ENCODE measurements at places on chromosomes 2 and 18.

DNA sequence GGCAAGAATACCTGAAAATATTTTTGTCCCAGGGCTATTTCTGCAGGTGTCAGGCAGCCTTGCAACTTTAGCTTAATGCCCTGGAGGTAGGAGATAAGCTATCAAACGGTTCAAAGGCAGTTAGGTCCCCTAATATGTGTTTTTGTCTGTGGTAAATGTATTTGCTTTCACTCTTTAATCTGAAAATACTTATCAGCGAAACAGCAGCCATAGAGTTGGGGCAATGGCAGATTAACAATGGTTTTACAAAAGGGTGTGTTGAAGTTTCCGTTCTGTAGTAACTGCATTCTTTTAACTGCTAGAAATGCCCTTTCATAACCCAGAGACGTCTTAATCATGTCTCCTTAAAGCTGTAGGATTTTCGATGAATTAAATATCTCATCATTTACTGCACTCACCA lies 265.0 kb upstream of the TRIB2 start:
- DNase-seq: peak; percentile 25

- DNase-seq: no peak
These were observed 591.2 kb downstream of the RNF144A start for GRCh38 chr2:7508296-7508943.

GRCh38 chr18:10408131-10408530 lies 46.3 kb upstream of the APCDD1 start:
- no peak for DNase-seq

GRCh38 chr2:200695191-200695590 lies 109.4 kb downstream of the AOX1 start:
- no peak for DNase-seq

DNA sequence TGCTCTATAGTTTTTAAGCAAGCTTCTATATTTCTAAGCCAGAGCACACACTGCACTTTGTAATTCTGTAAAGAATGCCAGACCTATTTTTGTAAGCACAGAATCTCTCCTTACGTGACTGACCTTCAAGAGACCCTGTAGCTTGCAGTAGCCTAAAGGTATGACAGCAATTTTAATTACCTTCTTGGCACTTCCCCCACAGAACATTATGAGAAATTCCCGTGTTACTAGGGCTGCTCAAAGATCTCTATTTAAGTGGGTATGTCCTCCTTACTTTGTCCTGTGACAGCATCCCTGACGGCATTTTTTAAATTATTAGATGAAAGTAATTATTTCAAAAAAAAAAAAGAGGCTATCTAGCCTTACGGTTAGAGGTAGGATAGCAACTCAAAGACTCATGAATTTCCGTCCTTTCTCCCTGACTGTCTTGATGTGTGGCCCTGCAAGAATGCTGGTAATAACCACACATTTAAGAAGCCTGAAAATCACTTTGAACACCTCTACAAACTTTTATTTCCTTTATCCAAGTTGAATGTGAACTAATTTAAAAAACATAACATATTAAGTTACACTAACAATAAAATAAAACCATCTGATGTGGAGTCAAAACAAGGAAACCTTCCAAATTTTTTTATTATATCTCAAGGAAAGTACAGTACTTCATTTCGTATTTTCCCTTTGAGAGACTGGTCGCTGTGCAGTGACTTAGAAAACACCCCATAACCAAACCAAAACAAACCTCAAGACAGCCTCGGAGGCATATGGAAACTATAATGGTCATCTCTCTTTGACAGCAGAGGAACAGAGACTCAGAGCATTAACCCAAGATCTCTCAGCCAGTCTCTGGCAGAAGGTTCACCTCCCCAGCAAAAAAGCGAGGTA lies 54.9 kb downstream of the THUMPD2 start:
- no peak for DNase-seq

- no peak for DNase-seq
These were observed 25.6 kb downstream of the IKZF2 start for GRCh38 chr2:213125646-213126347.

- no peak for DNase-seq
These were observed 796.3 kb upstream of the FSHR start for GRCh38 chr2:49950646-49951045.

DNA sequence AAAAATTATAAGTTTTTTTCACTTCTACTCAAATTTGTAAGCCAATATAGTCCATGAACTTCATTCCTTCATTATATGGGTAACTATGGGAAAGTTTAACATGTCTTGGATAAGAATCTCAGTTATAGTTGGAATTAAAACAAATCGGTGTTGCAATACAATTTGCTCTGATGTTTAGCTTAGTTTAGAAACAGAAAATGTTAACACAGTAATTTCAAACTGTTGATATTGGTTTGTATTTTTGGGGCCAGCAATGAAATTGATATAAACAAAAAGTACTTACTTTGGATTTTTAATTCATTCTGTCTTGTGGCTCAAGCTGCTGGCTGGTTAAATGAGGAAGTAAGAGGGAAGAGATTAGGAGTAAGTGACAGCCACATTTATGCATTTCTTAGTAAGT lies 368.5 kb upstream of the NT5C1B start:
- no peak for DNase-seq

- DNase-seq: no peak
These were observed 71.2 kb upstream of the FOSL2 start for GRCh38 chr2:28321426-28321825.

DNA sequence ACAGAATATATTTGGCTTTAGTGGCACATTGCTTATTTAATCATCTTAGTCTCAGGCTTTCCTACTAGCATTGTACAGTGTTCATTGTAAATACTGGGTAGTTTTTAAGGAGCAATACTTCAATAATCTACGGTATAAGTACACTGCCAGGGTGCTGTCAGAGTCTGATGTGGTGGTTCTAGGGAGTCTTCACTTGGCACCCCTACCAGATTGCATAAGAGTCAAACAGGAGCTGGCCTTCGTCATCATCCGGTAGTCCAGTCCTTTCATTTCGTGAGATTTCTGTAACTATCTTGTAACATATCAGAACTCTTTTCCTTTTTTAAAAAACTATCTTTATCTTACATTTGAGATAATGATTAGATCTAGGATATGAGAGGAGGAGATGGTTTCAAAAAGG lies 91.1 kb downstream of the ZNF532 start:
- no peak for DNase-seq

DNA sequence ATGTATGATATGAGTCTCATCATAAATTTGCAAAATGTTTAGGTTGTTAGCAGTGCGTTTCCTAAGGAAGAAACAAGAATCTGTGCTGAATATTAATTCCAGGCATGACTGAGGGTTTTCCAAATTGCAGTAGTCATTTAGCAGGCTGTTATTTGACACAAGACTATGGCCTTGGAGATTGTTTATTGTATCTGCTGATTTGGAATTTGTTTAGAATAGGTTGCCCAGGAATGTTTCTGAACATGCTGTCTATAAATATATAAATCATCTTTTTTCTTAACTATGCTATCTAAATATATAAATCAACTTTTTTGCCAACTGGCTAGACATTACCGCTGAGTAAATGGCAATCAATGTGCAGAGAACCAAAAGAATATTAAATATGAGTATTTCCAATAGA lies 90.9 kb downstream of the DOK6 start:
- no peak for DNase-seq

- no peak for DNase-seq
These were observed 171.1 kb downstream of the ZEB2 start for GRCh38 chr2:144348846-144349245.

DNA sequence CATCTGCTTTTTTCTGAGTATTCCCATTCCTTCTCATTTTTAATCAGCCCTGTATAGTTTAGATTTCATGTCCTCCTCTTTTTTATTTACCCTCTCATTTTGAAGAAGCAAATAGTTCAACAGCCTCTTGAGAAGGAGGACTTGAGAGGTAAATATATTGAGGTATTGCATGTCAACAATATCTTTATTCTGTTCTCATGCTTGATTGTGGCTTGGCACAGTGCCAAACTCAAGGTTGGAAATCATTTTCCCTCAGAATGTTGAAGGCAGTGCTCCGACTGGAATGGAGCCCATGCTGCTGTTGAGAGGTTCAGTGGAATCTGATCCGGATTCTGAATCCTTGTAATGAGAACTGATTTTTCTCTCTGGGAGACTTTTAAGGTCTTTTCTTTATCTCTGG lies 31.0 kb upstream of the GALNT3 start:
- no peak for DNase-seq

- DNase-seq: no peak
These were observed 112.4 kb downstream of the MIB1 start for GRCh38 chr18:21853016-21853415.

GRCh38 chr2:171309455-171310286 lies 124.1 kb downstream of the METTL8 start:
- DNase-seq: no peak

- peak; percentile 17 for DNase-seq
These were observed 58.9 kb upstream of the ZNF516 start for GRCh38 chr18:76553715-76554546.

DNA sequence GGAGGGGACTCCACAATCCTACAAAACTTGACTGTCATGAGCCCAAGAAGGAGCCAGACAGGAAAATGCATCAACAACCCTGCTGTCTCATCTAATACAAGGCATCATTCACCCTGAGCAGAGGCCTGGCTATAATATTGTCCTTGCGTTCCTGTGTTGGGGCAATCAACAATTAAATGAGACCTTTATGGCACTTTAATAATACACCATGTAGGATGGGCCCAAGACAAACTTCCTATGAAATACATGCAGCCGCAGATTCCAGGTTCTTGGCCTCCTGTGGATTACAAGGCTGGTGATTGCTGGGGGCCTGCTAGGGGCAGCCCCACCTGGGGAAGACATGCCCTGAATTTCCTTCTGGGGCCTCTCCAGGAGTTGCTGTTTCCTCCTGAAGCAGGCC lies 82.8 kb upstream of the PPP1CB start:
- no peak for DNase-seq

All from small intestine (tissue), 16 donors.